ENCODE measurements at places on chromosomes 5 and 9.

GRCh38 chr9:89001917-89002540, 10.8 kb downstream of the S1PR3 start:
- DNase-seq, result no peak

DNA sequence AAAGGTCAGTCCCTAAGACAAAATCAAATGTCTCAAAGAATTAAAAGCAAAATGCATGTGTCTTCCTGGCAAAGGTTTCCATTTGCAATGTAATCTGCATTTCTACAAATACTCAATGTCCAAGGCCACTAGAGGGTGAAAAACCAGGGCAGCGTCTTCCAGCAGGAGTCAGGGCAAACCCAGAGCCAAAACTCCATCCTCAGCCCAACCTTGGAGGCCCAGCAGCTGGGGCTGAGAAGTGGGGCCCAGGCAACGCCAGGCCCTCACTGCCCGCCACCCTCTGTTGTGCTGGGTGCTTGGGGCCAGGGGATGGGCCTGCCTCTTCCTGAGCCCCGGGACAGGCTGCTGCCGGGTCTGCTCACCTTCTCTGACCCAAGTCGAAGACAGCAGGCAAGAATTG, 200.1 kb downstream of the PAX5 start:
- no peak for DNase-seq

DNA sequence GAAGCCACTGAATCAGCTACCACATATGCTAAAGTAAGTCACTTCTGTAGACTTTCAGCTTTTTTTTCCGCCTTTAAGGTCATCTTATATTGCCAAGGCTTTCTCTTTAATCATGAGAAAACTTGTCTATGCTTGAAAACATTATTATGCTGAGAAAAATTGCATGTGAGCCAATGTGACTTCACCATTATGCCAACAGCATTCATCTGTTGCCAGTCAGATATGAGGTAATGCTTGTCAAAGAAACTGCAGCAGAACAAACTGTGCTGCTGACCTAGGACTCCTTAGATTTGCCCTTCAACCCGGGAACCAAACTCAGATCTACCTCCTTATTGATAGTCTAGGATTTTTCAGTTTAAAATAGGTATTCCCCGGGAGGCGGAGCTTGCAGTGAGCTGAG, 34.3 kb downstream of the SLC44A1 start:
- no peak for DNase-seq

- DNase-seq, result no peak
Measured at GRCh38 chr9:117938896-117939295, 234.7 kb downstream of the TLR4 start.

GRCh38 chr9:136493567-136493971, 10.7 kb upstream of the SEC16A start:
- DNase-seq, result no peak

Measured in Right ventricle myocardium inferior (tissue), 1 donor.